Bronchial epithelial cell (primary cell): ENCODE measurements at places on chromosomes 16 and 17. TPM values are rescaled to one million over a fixed set of nuclear protein-coding genes. Genes with fewer than 3 reads are reported as not detected.

The FNDC8 gene
- not detected in 2 replicates for total RNA-seq

DNA sequence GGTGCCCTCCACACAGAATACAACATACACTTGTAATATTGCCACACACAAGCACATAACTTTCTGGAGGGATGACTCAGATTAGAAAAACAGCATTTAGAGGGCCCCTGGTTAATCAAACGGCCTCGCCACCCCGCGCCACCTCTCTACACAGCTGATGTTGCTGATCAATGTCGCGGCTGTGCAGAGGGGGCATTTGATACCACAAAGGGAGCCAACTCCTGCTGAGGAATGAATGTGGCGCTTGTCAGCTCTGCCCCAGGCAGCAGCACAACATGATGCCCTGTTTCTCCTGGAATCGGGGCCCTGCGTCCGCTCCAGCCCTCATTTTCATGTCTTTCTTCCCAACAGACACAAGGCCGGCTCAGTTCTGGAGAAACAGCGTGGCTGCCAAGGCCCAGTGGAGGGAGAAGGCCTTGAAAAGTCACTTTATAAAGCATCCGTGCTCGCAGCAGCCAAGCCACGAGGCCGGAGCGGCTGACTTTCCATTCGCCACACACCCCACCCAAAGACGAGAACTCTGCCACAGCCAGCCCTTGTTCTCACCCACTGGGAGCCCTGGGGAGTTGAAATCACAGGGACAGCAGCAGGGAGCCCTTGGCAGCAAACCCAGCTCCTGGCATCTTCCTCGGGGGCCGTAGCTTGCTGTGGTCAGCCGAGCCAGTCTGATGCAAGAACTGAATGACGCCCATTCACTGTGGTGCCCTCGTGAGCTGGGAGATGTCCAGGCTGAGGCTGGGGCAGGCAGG, 65.6 kb downstream of the XYLT1 start:
- DNase-seq: no peak

GRCh38 chr16:58338205-58338604, 43.4 kb upstream of the PRSS54 start:
- DNase-seq: no peak

GRCh38 chr16:49876716-49877129, 20.8 kb upstream of the ZNF423 start:
- no peak for DNase-seq

The HS3ST4 gene
- not detected in 2 replicates for total RNA-seq

The CBFA2T3 gene
- 0.13 and 0.26 TPM in 2 replicates for total RNA-seq

- no peak for DNase-seq
These were observed 469.6 kb upstream of the HSBP1 start for GRCh38 chr16:83338138-83338537.

The ANKS3 gene
- total RNA-seq: 13.3 and 16.8 TPM in 2 replicates

The LPCAT2 gene
- 11.8 TPM in 2 replicates for total RNA-seq

DNA sequence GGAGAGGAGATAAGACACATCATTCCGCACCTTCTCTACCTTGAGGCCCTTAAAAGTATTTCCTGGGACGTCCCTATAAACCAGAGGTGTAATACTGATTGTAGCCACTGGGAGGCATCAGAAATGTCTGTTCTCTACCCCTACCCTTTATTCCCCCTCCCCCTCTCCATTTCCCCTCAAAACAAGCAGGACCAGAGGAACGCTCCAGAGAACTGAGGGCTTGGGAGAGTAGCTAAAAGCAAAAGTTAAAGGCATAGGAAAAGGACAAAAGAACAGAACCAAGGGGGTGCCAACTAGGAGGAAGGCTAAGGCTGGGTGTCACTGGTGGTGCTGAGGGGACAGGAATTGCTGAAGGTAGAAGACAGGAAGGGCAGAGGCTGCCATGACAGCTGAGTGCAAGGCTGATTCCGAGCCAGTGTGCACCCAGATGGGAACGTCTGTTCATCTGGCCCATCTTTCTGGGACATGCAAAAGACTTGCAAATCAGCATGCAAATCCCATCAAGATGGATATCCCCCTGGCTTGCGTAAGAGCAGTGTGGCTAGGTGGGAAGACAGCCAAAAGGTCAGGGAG, 6.7 kb downstream of the CAMTA2 start:
- DNase-seq: peak; percentile 43

The OR4D1 gene
- total RNA-seq: not detected in 2 replicates

The BCAR1 gene
- 32.5 and 44.2 TPM in 2 replicates for total RNA-seq

GRCh38 chr16:19132255-19132654, 18.5 kb downstream of the ITPRIPL2 start:
- DNase-seq: no peak

The PMP22 gene
- 0.13 and 2.6 TPM in 2 replicates for total RNA-seq

- DNase-seq: no peak
These were observed 172.5 kb downstream of the AHSP start for GRCh38 chr16:31700200-31700529.

The BAHCC1 gene
- 0.79 and 1.8 TPM in 2 replicates for total RNA-seq

- no peak for DNase-seq
These were observed 837 bp downstream of the C1QL1 start for GRCh38 chr17:44967026-44967906.

GRCh38 chr17:40597156-40597555, 31.9 kb upstream of the CCR7 start:
- no peak for DNase-seq

The FMNL1 gene
- 0.53 and 2.0 TPM in 2 replicates for total RNA-seq

DNA sequence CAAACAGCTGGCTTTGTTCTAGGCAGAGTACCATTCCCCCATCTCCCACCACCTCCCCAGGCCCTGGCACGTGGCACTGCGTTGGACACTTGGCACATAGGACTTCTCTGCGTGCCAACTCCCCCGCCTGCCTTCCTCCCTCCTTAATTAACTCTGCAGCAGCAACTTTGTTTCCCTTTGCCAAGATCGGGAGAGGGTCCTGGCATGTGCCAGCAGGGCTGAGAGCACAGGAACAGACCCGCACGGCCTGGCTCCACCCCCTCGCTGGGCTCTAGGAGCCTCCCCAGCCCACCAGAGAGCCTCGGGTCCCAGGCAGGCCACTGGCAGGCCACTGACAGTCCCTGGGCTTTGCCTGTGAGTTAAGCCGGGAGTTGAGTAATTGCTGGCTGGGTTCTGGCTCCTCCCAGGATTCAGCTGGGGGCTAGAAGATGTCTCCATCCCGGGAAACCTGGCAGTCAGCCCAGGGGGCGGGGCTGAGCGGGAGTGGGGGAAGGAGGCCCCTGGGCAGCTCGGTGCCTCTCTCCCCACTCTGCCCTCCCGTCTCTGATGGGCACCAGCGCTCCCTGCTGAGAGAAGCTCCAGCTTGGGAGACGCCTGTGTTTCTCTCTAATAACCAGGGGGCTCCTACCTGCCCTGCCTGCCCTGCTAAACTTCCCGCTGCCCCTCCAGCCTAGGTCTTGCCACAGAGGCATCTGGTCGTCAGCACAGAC, 224.0 kb upstream of the TNRC6C start:
- peak; percentile 4 for DNase-seq

DNA sequence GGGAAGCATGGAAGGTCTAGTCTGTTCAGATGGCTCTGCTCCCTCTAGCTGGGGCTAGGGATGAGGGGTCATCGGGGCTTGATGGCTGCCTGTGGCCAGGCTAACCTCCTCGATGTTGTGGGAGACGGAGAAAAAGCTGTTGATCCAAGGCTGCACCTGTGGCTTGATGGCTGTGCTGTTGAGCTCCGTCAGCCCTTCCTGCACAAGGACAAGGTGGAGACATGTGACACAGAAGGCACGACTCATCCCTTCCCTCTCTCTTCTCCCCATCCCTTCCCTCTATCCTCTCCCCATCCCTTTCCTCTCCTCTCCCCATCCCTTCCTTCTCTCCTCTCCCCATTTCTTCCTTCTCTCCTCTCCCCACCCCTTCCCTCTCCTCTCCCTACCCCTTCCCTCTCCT, 28.2 kb downstream of the FCSK start:
- DNase-seq: no peak

The MLKL gene
- 2.7 and 6.3 TPM in 2 replicates for total RNA-seq

- no peak for DNase-seq
These were observed 16.3 kb upstream of the MYO15B start for GRCh38 chr17:75571197-75571884.

The CBLN1 gene
- total RNA-seq: not detected in 2 replicates

The VAT1L gene
- total RNA-seq: not detected in 2 replicates

The KIF22 gene
- total RNA-seq: 11.3 and 12.0 TPM in 2 replicates

DNA sequence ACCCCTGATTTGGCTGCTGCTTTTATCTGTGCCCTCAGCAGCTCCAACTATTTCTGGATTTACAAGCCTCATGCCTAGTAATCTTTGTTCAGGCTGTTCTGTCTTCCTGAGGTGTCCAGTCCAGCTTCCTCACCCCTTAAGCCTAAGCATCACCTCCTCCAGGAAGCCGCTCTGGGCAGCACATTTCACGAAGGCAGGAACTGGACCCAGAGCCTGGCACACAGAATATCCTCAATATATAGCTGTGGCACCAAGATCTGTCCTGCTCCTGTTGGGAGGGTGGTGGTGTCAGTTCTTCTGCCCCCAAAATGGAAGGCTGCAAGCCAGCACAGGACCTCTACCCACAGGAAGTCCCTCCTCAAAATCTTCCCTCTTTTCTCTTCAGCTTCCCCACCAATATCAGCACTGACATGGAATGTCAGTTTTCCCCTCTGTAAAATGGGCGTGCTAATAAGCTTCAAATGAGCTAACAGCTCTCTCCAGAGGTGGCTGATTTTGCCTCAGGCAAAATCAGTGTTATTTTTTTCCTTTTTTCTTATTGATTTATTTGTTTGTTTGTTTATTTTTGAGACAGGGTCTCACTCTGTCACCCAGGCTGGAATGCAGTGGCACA, 6.9 kb upstream of the NEUROD2 start:
- no peak for DNase-seq

GRCh38 chr16:55453909-55454308, 25.1 kb upstream of the MMP2 start:
- DNase-seq: no peak

DNA sequence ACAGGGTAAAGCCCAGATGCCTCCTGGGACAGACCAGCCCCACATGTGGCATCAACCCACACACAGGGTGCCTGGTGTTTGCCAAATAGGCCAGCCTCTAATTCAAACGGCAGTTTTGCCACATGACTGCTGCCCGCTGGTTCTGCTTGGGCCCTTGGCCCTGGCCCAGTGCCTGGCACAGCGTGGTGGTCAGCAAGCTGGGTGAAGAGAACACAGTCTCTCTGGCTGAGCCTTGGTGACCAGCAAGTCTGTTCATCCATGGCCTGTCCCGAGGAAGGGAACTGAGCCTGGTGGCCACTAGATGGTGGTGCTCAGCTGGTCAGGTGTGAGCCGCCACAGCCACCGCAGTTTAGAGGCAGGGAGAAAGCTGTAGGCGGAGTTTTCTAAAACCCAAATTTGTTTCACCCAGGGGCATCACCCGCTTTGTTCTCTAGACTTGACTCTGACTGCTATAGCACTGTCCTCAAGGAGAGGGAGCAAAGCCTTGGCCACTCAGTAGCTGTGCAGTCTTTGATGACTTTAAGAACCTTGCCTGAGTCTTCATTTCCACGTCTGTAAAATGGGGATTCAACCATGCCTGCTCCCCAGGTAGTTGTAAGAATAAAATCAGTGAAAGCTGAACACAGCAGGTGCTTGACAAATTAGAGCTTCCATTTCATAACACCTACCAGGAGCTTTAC, 4.7 kb upstream of the GFAP start:
- DNase-seq: peak; percentile 70

GRCh38 chr17:3826191-3826590, 19.9 kb downstream of the NCBP3 start:
- no peak for DNase-seq

The AATK gene
- total RNA-seq: 0.51 and 0.79 TPM in 2 replicates

- DNase-seq: no peak
These were observed 18.9 kb downstream of the C17orf75 start for GRCh38 chr17:32323046-32323445.

The GRB7 gene
- 9.0 and 14.0 TPM in 2 replicates for total RNA-seq

The PCGF2 gene
- 1.1 and 2.3 TPM in 2 replicates for total RNA-seq

- no peak for DNase-seq
These were observed 10.4 kb upstream of the GJD3 start for GRCh38 chr17:40374821-40375498.

GRCh38 chr17:81481073-81481799, 31.4 kb downstream of the ACTG1 start:
- DNase-seq: no peak

DNA sequence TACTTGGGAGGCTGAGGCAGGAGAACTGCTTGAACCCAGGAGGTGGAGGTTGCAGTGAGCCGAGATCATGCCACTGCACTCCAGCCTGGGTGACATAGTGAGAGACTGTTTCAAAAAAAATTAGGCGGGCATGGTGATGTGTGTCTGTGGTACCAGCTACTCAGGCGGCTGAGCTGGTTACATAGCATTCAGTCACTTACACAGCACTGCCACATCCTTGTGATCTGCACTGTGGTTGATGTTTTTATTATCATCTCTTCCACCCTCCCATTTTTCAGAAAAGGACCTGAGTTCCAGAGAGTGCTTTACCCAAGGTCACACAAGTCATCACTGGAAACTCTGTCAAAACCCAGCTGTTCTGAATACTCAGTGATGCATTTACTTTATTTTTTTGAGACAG, 14.8 kb upstream of the KPNB1 start:
- no peak for DNase-seq

DNA sequence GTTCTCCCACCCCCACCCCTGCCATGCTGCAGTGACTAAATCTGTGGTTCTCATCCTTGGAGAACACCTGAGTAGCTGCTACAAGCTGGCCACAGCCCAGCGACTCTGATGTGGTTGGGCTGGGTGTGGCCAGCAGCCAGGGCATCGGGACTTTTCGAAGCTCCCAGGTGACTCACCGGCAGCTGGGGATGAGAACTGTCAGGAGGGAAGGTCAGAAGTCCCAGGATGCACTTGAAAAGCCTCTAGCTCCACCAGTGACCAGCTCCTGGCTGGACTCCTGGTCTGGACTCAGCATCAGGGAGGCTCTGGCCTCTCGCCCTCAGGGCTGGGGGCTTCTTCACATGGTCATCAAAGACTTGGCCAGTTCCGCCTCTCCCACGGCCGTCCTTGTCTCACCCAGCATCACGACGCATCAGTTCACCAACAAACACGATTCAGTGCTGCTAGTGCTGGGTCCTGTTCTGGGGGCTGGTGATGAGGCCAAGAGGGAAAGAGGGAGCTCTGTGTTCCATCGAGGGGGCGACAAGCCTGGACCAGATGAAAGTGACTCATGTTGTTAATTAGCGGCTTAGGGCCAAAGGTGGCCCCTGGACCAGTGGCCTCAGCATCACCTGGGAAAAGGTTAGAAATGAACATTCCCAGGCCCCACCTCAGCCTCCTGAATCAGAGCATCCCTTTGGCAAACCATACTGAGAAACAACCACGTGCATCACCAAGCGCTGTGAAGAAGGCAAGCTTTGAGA, 3.9 kb upstream of the C17orf99 start:
- peak; percentile 97 for DNase-seq

DNA sequence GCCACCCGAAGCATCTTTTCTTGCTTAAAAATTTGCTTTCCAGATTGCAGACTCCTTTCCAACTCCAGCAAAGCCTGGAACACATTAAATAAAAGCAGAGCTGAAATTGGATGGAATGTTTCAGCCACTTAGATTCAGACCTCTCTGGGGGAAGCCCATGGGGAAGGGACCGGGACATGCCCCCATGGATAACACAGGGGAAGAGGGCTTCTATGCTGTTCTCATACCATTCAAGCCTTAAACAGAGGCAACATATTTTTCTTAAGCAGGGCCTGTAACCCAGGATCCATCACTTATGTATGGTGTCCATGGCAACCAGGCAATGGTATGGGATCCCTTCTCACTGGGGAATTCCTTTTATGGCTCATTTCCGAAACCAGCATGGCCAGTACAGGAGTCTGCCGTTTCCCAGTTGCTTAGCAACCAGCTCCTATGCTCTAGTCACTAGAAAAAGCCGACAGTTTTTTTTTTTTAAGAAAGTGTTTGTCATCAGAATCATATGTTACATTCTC, 62.0 kb upstream of the MARCHF10 start:
- peak; percentile 89 for DNase-seq

GRCh38 chr16:77787452-77787851, 912 bp upstream of the VAT1L start:
- DNase-seq: no peak
